CD4-positive, alpha-beta memory T cell (primary cell): ENCODE measurements at places on chromosomes 7 and 10.

- no peak for DNase-seq
These were observed 67.6 kb upstream of the ADAM12 start for GRCh38 chr10:126455766-126456405.

- DNase-seq = no peak
These were observed 161.3 kb upstream of the SHH start for GRCh38 chr7:155973451-155973997.

GRCh38 chr10:106551501-106552062, 612.9 kb downstream of the SORCS1 start:
- no peak for DNase-seq

- DNase-seq = no peak
These were observed 27.9 kb upstream of the CCDC7 start for GRCh38 chr10:32417911-32418547.

DNA sequence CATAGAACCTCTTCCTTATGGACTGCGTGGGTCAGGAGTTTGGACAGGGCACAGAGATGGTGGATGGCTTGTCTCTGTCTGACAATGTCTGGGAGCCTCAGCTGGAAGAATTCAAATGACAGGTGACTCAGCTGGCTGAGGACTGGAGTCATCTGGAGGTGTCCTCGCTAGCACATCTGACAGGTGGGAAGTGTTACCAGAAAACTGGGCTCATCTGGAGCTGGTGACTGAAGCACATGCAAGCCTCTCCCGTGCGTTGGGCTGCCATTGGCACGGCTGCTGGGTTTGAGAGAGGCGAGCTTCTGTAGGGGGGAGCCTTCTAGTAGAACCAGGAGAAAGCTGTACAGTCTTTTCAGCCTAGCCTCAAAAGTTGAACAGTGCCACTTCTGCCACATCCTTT, 71.0 kb downstream of the CELF2 start:
- no peak for DNase-seq
